M059J (cell line): ENCODE measurements at places on chromosomes 5 and 9. TPM values are rescaled to one million over a fixed set of nuclear protein-coding genes. Genes with fewer than 3 reads are reported as not detected.
A peak's percentile ranks its signal among the peaks of the same experiment; 100 is the strongest.

UNC5A gene
- 0.05 and 0.12 TPM in 2 replicates for total RNA-seq

OSTF1 gene
- 80.5 and 86.9 TPM in 2 replicates for total RNA-seq

MCC gene
- total RNA-seq: 1.9 and 4.6 TPM in 2 replicates

DMGDH gene
- not detected in 2 replicates for total RNA-seq

ANKRD18A gene
- not detected in 2 replicates for total RNA-seq

SAPCD2 gene
- total RNA-seq: 11.8 and 28.5 TPM in 2 replicates

PTGR1 gene
- total RNA-seq: 102 and 111 TPM in 2 replicates

SLC6A7 gene
- not detected in 2 replicates for total RNA-seq

WHRN gene
- 1.8 and 3.5 TPM in 2 replicates for total RNA-seq

P4HA2 gene
- total RNA-seq: 99.6 and 133 TPM in 2 replicates

PTPRD gene
- total RNA-seq: 0.12 TPM in 1 of 2 replicates, not detected in the other

COL15A1 gene
- 2.9 and 4.2 TPM in 2 replicates for total RNA-seq

HMCN2 gene
- total RNA-seq: 0.66 TPM in 1 of 2 replicates, not detected in the other

PRXL2C gene
- total RNA-seq: 20.8 and 21.8 TPM in 2 replicates

- peak; percentile 96 for DNase-seq
Measured at GRCh38 chr9:131608493-131609037, 63.2 kb downstream of the PRRT1B start.

GRCh38 chr5:98969400-98969799 lies 40.6 kb upstream of the CHD1 start:
- DNase-seq: no peak

DNA sequence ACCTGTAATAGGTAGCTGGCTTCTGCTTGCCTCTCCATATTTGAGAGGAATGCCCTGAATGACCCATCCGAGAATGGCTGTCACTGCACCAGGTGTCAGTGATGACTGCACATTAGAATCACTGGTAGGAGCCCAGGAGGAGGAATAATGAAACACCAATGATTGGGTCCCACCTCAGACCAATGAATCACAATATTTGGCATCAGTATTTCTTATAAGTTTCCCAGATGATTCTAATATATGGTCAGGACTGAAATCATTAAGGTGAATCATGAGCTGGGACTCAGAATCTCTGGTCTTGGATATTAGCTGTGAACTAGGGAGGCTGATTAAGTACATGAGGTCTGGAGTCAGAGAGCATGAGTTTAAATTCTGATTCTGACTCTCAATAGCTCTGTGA lies 23.4 kb downstream of the ARSB start:
- no peak for DNase-seq

DNA sequence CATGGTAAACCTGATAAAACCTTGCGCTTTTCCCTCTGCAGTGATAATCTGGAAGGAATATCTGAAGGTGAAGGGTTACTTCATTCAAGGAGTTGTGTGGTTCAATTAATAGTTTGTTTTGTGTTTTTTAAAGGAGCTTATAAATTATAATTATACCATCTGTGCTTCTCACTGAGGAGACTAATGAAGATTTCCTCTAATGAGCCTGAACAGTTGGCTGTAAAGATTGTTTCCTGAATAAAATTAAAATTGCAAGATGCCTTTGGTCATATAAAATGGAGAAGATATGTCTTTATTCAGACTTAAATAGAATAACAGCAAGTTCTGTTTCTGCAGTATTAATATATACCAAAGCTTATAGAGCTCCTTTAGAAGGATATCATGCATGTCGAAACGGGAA lies 59.9 kb downstream of the GAPVD1 start:
- no peak for DNase-seq

DNA sequence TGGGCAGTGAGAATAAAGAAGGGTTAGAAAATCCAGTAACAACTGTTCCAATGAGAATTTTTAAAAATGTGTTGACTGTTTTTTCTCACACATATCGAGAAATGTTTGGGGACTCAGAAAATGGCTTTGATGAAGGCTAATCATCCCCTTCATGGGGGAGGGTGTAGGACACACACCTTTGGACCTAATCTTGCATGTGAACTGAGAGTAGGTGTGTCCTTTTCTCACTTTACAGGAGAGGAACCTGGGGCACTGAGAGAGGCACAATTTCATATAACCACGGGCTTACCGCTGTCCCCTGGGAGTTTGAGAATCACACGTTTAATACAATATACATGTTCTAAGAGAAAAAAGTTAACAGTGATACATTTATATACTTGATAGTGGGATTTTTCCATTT lies 17.3 kb downstream of the FRRS1L start:
- DNase-seq: no peak

- no peak for DNase-seq
Measured at GRCh38 chr9:89748831-89749499, 144.2 kb downstream of the GADD45G start.

DNA sequence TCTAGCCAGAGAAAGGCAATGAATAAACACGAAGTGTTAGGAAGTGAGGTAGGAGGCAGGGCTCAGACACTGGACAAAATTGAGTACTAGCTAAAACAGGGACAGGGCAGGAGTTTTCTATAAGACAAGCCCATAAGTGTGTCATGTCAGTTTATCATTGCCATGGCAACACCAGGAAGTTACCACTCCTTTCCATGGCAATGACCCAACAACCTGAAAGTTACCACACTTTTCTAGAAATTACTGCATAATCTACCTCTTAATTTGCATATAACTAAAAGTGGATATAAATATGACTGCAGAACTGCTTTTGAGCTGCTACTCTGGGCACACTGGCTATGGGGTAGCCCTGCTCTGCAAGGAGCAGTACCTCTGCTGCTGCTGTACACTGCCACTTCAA lies 442.5 kb upstream of the COX7C start:
- DNase-seq: peak; percentile 1

DNA sequence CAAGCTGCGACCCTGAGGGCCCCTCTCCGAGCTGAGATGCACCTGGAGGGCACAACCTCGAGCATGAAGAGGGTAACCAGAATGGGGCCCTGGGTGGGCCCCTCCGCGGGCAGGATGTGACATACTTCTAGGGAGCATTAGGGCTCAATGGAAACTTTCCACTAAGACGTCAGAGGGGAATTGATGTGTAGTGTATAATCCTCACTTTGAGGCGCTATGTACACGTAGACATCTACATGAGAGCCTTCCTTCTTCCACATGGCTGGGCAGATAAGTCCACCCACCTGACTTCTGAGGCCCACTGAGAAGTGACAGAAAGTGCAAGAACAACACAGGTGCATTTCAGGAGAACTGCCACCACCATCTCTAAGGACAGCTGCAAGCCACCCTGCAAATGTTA lies 61.0 kb downstream of the DAP start:
- DNase-seq: no peak

- DNase-seq: peak; percentile 68
Measured at GRCh38 chr5:178163772-178164735, 10.4 kb upstream of the NHP2 start.

DNA sequence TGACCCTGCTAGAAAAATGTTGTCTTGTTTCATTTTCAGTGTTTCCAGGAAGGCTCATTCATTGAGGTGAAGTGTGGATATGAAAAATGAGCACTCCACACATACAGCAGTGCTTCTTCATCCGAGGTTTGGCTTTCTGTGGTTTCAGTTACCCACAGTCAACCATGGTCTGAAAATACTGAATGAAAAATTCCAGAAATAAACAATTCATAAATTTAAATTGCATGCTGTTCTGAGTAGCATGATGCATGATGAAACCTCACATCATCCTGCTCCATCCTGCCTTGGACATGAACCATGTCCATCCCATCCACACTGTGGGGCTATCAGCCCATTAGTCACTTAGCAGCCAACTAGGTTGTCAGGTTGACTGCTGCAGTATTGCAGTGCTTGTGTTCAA lies 10.4 kb upstream of the SLC45A2 start:
- DNase-seq: peak; percentile 47

GRCh38 chr9:8694983-8695588 lies 895.5 kb upstream of the DMAC1 start:
- no peak for DNase-seq

DNA sequence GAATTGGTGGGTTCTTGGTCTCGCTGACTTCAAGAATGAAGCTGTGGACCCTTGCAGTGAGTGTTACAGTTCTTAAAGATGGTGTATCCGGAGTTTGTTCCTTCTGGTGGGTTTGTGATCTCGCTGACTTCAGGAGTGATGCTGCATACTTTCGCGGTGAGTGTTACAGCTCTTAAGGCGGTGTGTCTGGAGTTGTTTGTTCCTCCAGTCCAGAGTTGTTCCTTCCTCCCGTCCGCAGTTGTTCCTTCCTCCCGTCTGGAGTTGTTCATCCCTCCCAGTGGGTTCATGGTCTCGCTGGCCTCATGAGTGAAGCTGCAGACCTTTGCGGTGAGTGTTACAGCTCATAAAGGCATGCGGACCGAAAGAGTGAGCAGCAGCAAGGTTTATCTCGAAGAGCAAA lies 159.6 kb upstream of the ADAMTSL1 start:
- no peak for DNase-seq

DNA sequence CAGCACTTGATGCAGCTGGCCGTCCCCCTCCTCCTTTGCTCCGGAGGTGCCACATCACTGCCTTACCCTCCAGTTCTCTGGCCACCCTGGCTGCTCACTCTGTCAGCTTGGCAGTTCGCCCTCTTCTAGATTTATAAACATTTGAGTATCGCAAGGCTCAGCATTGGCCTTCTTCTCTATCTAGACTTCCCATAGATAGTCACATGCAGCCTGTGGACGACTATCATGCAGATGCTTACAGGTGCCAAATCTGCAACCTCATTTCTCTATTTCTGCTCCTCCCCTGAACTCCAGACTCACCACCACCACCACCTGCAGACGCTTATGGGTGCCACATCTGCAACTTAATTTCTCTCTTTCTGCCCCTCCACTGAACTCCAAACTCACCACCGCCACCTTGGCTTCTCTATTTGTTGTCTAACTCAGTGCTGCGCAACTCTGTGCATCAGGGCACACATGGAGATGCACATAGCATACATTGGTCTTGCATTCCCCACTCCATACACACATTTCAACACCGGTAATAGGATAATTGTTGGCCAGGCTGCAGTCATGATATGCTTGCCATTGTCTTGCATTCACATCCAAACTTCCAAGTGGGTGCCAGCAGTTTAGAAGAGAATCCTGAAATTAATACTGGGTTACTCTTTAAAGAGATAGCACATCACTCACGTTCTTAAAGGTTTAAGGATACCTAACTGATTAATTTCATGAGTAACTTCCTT lies 1.9 kb upstream of the DAP start:
- DNase-seq: peak; percentile 73

DNA sequence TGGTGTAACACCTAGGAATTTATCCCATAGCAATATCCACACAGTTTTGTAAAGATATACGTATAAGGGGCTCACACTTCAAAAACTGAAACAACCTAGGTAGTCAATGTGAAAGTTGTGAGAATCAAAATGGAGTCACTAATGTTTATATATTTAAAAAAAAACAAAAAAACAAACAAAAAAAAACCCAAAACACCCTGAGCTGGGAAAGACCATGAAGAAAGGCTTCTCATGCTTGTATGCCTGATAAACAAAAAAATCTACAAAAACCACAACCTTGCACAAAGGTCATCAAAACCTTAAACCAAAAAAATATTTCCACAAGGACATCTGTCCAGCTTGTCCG lies 35.4 kb downstream of the AFF4 start:
- no peak for DNase-seq

GRCh38 chr9:79221084-79221483 lies 350.7 kb upstream of the TLE4 start:
- peak; percentile 100 for DNase-seq

- no peak for DNase-seq
Measured at GRCh38 chr5:80206282-80206681, 49.6 kb downstream of the SERINC5 start.

- DNase-seq: no peak
Measured at GRCh38 chr9:3736161-3736560, 210.4 kb upstream of the RFX3 start.

- peak; percentile 62 for DNase-seq
Measured at GRCh38 chr5:137737349-137738131, 1.7 kb upstream of the KLHL3 start.

DNA sequence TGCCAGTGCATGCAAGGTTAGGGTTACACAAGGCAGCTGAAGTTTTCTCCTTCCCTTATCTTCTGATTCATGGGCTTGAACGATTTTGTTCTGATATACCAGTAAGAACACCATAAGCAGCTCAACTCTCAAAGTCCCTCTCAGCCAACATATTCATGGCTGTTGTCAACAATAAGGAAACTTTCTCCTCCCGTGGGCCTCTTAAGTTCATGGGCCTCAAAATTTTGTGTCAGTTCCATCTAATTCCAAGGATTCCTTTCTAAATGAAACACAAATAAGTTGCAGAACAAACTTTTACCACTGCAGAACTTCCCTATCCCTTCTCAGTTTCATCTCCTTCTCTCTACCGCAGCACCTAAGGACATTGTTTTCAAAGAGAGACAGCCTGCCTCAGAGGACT lies 23.6 kb upstream of the CAST start:
- DNase-seq: no peak

- DNase-seq: peak; percentile 46
Measured at GRCh38 chr5:179258922-179259730, 86.1 kb downstream of the ADAMTS2 start.

GRCh38 chr9:89436326-89436725 lies 61.6 kb downstream of the SEMA4D start:
- no peak for DNase-seq

DNA sequence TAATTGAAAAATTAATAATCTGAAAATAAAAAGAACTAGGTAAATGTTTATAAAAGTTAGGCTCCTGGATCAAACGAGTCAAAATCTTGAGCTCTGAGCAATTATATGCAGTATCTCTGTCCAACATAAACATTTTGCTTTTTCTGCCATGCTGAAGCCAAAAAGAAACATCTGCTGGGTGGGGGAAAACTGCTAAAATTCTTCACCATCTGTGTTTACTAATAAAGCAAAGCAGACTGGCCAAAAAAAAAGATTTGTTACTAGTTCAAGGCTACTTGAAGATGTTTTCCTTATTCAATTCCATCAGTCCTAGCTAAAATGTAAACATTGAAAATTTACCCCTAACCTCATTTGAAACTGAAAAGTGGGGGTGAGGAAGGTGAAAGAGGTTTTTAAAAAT lies 29.7 kb downstream of the GTF3C4 start:
- DNase-seq: no peak

DNA sequence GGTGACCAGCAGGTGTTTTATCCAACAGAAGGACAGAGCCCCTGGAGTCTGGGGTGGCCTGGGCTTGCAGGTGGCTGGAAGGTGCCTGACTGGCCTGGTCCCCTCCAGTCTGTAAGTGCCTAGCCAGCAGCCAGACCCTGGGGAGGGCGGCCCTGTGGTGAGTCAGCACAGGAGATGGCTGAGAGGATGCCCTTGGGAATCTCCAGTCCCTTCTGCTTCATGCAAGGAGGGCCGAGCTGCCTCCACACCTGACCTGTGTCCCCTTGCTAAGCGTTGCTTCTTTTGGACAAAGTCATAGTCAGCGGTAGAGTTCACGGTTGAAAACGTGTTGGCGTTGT lies 20.2 kb downstream of the OBP2B start:
- no peak for DNase-seq

GRCh38 chr5:122195802-122196394 lies 66.6 kb downstream of the ZNF474 start:
- DNase-seq: peak; percentile 57

- no peak for DNase-seq
Measured at GRCh38 chr5:55030220-55030619, 6.2 kb downstream of the GZMK start.
